ENCODE measurements at places on chromosomes 3 and 15.

DNA sequence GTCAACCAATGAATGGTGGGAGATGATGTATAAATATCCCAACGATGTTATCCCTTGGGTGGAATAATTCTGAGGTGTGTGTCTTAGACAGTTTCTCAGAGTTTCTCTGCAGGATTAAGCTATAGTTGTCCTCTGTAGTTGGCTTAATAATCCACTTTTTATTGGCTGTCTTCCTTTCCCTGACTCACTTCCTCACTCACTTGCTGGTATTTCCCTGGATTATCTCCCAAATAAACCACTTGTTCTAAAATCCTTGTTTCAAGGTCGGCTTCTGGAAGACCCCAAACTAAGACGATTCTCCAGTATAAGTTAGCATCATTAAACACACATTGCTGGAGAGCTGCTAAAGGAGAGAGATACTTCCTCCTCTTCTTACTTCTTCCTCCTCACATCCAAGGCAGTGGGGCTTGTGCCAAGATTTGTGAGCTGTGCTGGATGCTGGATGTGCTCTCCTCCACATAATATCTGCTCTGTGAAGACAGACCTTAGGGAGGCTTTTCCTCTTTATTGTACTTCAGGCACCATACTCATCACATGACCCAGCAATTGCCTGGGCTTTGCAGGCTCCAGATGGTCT, 22.5 kb upstream of the ROPN1 start:
- DNase-seq: no peak

DNA sequence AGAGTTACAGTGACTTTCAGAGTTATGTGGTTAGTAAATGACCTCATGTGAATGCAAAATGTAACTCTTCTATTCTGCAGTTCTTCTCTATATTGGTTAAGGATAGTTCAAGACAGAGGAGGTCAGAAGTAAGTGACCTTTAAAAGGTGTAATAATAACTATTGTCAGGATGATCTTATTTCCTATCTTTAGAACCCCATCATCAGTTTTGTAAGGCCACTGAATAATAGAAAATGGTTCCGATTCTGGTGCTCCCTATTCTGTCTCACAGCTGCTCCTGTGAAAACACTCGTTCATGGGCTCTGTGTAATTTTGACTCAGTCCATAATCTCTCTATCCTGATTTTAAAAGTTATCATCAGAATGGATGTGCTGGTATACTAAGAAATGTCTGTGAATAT, 463.3 kb downstream of the LPP start:
- no peak for DNase-seq

GRCh38 chr15:58755956-58756355, 6.4 kb upstream of the ADAM10 start:
- DNase-seq: no peak

DNA sequence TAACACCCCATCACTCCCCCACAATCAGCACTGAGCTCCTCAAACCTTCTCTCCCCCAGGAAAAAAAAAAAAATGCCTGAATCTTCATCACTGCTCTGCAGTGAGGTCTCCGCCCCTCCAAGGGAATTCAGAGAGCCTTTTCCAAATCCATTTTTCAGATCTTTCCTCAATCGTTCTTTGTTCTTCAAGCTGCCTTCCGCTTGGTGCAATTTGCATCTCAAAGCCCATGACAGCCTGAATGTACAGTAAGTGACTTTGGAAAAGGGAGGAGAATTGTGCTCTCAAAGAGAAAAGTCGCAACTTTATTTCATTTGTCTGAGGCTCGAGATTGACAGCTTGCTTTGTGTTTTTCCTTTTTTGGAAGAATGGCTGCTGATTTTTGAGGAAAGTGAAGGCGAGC, 75.0 kb downstream of the CORO2B start:
- DNase-seq: no peak

- DNase-seq: no peak
Observed at GRCh38 chr3:43081796-43082195, 24.1 kb downstream of the POMGNT2 start.

DNA sequence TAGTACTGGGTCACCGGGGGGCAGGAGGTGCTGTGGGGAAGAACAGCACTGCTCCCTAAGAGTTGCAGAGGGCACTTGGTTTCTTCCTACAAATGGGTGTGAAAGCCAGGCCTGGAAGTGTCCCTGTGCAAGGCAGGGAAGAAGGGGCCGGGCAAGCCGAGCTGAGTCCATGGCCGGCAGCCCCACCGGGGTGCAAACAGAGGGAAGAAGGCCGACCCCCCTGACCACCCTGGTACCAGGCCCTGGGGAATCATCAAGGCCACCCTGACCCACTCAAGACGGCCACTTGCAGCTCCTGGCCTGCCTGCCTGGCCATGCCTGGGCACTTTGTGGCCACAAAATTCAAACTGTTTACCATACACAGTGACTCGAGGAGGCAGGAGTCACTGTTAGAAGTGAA, 8.7 kb upstream of the DNAJB8 start:
- DNase-seq: no peak

- no peak for DNase-seq
Observed at GRCh38 chr3:194282436-194283122, 68.5 kb downstream of the CPN2 start.

- DNase-seq: no peak
Observed at GRCh38 chr3:12885583-12885930, 44.2 kb upstream of the RPL32 start.

- peak; percentile 52 for DNase-seq
Observed at GRCh38 chr15:75758071-75758872, 45.6 kb upstream of the CSPG4 start.

DNA sequence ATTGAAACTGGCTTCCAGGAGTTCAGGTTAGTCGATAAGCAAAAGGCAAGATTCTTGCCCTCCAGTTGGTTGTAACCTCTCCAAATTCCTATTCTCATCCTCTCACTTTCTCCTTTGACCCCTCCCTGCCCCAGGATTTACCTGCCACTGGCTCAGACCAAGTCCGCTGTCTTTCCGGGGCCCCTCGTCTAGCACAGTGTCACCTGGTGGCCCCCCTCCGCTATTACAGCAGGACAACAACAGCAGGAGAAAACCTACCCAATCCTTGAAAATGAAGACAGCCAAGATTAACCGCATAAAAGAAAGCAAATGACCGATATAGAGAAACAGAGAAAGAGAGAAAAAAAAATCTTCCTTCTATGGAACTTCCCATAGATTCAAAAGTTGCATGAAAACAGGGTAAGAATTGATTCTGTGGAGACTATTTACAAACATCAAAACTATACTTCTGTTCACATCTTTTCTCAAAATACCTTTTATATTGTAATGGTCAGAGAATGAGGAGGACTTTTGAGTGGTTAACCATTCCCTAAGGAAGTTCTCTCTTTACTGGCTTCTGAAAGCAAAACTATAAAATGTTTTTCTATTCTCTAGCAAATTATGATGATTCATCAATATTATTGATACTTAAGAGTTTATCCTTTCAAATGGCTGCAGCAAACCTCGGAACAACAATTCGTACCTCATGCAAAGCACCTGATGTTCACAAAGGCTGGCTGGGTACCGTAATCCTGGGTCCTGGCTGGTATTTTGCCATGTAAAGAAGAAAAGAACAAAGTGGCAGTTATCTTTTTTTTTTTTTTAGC, 10.0 kb upstream of the ST8SIA2 start:
- DNase-seq: peak; percentile 10

DNA sequence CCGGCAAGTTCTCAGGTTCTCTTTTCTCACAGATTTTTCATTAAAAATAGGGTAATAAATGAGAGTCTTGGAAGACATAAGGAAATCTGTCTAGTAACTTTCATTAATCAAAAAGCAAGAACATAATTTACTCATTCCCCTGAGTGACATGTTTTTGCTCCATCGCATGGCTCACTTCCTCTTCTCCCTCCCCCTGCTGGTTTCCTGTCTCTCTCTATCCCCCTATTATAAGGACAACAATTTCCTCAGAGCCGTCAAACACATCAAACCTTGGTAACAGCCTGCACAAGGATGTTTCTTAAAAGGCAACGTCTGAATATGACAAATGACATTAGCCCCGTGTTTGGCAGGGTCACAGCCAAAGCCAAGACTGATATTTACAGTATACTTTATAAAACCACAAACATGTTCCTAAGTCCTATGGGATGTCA, 1149.6 kb downstream of the IGSF11 start:
- DNase-seq: no peak

- DNase-seq: no peak
Observed at GRCh38 chr3:155179966-155180757, 100.0 kb downstream of the MME start.

GRCh38 chr3:150407808-150408220, 284 bp upstream of the TSC22D2 start:
- DNase-seq: no peak

DNA sequence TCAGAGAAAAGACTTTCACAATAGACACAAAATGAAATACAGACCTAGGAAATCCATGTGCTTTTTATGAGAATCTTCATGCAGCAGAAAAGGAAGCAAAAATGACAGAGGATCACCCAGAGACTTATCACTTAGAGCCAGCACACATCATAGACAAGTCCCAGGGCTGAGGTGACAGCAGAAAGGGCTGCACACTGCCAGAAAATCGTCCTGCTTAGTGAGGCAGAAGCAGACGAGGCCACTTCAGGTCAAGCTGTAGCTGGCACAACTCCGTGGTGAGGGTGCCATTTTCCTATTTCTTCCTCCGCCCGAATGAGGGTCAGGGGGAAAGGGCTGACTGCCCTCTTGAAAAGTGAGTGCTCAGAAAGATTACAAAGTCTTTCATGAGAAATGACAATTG, 95.9 kb upstream of the TNIK start:
- no peak for DNase-seq

- DNase-seq: no peak
Observed at GRCh38 chr15:82554849-82555248, 14.6 kb upstream of the RPS17 start.

DNA sequence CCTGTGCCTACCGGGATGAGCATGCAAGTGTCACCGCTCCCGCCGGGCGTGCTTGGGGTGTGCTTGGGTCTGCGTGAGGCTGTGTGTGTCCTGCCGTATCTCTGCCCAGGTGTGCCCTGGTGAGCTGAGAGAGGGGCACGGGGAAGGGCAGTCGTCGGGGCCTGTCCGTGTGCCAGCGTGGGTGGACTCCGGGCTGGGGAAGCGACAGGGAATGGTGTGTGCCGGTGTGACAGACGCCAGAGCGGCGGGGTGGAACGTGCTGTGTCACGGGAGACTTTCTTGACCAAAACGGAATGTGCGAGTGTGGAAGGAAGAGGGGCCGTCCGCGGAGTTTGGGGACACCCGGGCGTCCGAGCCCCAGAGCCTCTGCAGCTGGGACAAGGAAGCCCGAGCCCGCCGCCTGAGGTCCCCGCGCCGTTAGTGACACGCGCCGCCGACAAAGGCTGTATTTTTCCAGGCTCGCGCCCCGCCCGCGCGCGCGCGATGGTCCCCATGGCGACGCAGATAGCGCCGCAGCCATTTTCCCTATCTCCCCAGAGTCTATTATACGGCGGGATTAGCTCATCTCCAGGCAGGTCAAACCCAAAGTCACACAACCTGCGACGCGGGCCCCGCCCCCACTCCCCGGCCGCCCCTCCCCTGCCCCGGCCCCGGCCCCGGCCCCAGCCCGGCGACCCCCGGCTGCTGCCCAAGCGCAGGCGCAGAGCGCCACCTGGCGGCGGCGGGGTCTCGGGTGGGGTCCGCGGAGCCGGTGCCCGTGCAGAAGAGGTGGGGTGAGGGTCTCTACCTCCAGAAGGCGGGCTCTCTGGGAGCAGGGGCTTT, 4.5 kb upstream of the GATA2 start:
- DNase-seq: peak; percentile 48

DNA sequence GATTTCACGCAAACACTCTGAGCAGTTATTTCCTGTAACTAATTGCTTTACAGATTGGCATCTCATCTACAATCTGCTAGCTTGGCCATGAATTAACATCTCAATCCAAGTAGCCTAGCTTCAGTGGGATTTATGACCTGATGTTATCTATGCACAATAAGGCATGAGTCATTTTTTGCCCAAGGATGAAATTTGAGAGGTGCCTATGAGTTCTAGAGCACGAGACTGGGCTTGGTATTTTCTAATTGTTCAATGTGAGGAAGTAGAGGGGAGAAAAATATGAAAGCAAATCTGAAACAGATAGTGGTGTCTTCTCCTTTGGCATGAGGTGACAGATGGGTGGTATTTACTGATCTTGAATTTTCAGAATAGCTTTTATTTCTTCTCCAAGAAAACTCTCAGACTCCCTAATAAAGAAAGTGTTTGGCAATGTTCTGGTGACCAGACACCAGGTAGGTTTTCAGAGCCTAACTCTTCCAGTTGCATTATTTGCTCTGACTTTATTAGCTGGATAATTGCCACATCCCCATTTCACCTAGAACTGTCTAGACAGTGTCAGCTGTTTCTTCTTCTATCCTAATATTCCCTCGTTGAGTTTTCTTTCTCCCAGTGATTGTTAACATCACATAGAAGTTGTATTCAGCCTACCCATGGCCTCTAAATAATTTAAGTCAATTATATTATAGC, 301.0 kb upstream of the UMPS start:
- no peak for DNase-seq

GRCh38 chr15:88274553-88275460, 18.3 kb upstream of the NTRK3 start:
- peak; percentile 17 for DNase-seq

DNA sequence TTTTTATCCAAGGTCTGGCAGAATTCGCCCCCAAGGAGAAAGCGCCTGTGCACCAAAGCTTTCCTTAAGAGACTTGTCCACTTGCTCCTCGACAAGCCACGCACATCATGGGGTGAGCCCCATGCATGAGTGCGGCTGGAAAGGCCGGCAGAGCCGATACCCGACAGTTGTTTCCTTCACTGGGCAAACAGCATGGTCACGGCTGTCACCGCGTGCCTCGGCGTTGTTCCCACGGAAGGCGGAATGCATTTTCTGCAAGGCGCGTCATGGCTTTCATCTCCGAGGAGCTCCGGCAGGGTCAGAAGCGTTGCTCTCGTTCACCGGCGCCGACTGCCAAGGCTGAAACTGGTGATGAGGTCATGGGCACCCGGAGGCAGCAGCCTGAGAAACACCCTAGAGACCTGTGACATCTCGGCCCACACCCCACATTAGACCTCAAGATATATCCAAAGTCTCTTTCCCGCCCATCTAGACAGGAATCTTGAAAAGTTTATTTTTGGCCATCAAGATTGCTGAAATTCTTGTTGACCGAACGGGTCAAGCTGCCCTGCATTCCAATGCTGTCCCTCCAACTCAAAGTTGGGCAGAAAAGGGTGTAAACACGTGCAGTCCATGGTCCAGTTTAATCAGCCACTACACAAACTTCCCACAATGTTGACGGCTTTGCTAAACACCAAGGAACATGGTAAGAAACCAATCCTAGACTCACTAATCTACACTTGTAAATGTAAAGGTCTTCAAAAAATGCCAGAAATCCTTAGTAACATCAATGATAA, 604 bp upstream of the TJP1 start:
- DNase-seq: no peak

DNA sequence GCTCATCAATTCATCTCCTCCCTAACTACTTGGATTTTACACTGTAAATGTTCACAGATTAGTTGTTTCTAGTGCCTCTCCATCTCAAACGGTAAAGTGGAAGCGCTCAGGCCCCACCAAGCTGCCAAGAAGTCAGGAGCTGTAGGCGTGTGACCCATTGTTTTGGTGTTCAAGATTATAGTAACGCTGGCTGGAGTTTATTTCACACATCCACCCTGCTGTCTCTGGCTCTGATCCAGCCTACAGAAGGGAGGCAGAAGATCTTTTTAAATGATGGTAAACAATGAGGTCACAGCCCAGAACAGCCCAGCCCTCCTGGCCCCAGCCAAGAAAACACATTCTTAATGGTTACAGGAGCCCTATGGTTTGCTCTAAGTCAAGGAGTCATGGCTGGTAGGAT, 25.7 kb upstream of the GALNT15 start:
- no peak for DNase-seq

- no peak for DNase-seq
Observed at GRCh38 chr15:88912500-88912921, 668 bp downstream of the MFGE8 start.

- DNase-seq: no peak
Observed at GRCh38 chr3:72186400-72186855, 401.5 kb upstream of the PROK2 start.

- peak; percentile 76 for DNase-seq
Observed at GRCh38 chr15:74635228-74635627, 19.6 kb downstream of the CLK3 start.
